Muscle of leg (tissue), 16 donors: ENCODE measurements at places on chromosomes 6 and 20.

GRCh38 chr6:37474316-37474715, 25.4 kb downstream of the CCDC167 start:
- DNase-seq: no peak

- peak; percentile 33 for DNase-seq
These were observed 15.0 kb downstream of the CALHM6 start for GRCh38 chr6:116476002-116476678.

- DNase-seq: peak; percentile 66
These were observed 155.8 kb downstream of the MBOAT1 start for GRCh38 chr6:20056350-20056992.

GRCh38 chr20:1302685-1303541, 26.0 kb downstream of the SDCBP2 start:
- no peak for DNase-seq

- no peak for DNase-seq
These were observed 102.9 kb downstream of the CEBPB start for GRCh38 chr20:50293284-50294139.

DNA sequence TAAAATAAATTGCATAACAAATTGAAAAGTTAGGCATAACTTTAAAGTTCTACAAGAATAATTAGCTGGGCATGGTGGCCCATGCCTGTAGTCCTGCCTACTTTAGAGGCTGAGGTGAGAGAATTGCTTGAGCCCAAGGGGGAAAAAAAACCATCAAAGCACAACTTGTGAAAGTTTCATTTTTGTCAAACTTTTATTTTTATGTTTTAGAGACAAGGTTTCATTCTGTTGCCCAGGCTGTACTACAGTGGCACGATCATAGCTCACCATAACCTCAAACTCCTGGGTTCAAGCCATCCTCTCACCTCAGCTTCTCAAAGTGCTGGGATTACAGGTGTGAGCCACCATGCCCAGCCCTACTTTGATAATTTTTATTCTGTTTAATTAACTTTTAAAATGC, 14.2 kb downstream of the KATNA1 start:
- DNase-seq: no peak

DNA sequence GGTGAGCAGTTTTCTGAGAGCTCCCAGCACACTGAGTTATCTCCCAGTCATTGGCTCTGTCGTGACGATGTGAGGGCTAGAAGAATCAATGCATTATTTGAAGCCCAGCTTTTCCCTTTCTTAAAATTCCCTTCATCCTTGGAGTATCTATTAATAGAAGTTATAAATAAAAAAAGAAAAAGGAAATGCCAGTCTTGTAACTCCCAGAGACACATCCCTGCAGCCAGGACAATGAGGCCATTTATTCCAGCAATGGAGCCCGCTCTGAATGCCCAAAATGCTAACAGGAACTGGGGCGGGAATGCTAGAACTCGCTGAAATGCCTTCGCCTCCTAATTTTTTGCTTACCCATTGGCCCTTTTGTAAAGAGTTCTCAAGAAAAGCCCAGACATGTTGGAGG, 305.8 kb downstream of the TFAP2C start:
- no peak for DNase-seq
